ENCODE measurements at places on chromosomes 4 and X. TPM values are rescaled to one million over a fixed set of nuclear protein-coding genes. Genes with fewer than 3 reads are reported as not detected.

- no peaks in the 10 kb centered on the region for H3K27me3 ChIP-seq
- no peak overlapping the region for H3K27ac ChIP-seq
- no peak overlapping the region for H3K4me3 ChIP-seq
- no peaks in the 10 kb centered on the region for H3K4me1 ChIP-seq
- no peak for DNase-seq
Measured at GRCh38 chr4:109003964-109004363, 241.1 kb upstream of the ETNPPL start.

GRCh38 chr4:174418640-174419212 lies 103.6 kb downstream of the HPGD start:
- no peak overlapping the region for H3K27ac ChIP-seq
- no peaks in the 10 kb centered on the region for H3K36me3 ChIP-seq
- H3K27me3 ChIP-seq, result no peaks in the 10 kb centered on the region
- DNase-seq, result no peak

DNA sequence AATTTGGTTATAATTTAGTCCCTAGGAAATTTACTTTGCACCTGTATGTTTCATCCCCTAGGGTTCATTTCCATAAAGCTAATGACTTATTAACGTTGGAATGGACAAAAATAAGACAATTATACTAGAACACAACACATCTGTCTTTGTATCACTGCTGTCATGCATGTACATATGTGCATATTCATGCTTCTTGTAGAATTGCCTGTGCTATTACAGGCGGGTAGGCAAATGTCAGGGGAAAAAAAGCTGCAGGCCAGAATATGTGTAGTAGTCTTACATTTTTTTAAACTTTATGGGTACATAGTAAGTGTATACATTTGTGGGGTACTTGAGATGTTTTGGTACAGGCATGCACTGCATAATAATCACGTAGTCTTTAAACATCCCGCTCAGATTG lies 209.6 kb downstream of the NLGN4X start:
- no peak overlapping the region for H3K4me3 ChIP-seq
- no peaks in the 10 kb centered on the region for H3K36me3 ChIP-seq
- no peak overlapping the region for H3K27ac ChIP-seq
- H3K27me3 ChIP-seq, result no peaks in the 10 kb centered on the region

DNA sequence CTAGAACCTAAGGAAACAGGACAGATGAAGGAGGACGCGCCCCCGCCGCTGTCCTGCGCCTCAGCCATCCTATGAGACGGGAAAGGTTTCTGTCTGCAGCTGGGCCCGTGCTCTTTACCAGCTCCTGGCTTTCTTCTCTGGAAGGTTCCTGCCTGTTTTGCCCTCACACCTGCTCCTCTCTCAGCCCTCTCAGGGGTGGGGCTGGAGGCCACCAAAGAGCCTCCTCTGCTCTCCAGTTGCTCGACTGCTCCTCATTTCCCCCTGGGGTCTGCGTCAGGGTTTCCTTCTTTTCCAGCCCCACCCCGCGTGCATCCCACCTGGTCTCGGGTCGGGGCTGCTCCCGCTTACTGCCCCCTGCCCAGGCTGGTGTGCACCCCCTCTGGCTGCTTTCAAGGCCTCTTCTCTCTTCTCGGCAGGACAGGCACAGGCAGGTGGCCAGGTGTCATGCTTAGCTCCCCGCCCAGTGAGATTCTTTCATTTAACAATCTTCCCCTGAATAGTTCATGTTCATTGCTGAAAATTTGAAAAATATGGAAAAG lies 4.6 kb downstream of the HTT-AS start:
- H3K4me1 ChIP-seq, result no peaks in the 10 kb centered on the region
- no peaks in the 10 kb centered on the region for H3K36me3 ChIP-seq
- no peak for DNase-seq
- no peak overlapping the region for H3K27ac ChIP-seq
- H3K4me3 ChIP-seq, result no peak overlapping the region

DNA sequence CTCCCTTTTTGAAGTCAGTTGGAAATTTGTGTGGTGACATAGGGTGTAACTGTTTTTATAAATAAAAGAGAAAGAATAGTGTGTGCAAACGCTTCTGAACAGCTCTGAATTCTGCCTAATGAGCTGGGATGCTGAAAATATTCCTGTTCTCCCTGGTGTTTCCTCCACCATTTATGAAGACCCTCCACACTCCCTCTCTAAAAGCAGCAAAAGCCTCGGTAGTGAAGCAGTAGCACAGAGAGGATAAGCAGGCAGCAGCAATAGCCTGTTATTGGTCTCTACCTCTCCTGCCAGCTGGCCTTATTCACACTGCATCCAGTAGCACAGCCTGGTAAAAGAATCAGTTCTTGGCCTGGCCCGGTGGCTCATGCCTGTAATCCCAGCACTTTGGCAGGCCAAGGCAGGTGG lies 406.1 kb downstream of the IQCM start:
- no peak overlapping the region for H3K27ac ChIP-seq
- no peaks in the 10 kb centered on the region for H3K36me3 ChIP-seq
- H3K4me3 ChIP-seq, result no peak overlapping the region
- no peaks in the 10 kb centered on the region for H3K4me1 ChIP-seq

The MAGEH1 gene
- total RNA-seq, result 26.7 TPM

DNA sequence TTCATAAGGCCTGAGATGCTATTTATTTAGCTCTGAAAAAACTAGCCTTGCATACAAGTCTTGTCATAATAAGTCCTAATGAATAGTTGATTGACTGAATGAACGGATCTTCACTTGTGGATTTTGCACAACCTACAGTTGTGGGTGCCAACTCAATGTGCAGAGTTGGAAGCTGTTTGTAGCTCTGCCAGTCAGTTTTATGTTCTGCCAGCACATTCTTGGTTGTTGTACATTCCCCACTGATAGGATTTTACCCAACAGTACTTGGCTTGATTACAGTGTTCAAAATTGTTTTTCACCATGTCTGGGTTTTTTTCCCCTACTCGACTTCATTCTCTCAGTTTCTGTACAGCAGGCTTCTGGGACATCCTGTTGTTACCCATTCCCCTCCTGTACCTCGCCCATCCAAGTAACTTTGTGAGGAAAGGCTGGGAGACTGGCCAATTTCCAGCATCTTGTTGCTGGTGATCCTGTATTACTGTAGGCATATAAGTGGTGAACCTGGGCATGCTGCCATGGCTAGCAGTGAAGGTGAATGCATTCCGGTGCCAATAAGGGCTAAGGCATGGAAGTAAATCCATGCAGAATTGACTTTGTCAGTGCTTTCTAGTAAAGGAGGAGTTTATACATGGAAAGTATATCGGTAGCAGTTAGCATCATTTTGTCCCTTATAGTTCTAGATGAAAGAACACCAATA lies 22.8 kb downstream of the IL1RAPL1 start:
- DNase-seq, result no peak
- no peaks in the 10 kb centered on the region for H3K4me1 ChIP-seq
- H3K36me3 ChIP-seq, result no peaks in the 10 kb centered on the region
- no peak overlapping the region for H3K4me3 ChIP-seq
- H3K27ac ChIP-seq, result no peak overlapping the region

- no peaks in the 10 kb centered on the region for H3K27me3 ChIP-seq
- H3K4me1 ChIP-seq, result no peaks in the 10 kb centered on the region
- no peaks in the 10 kb centered on the region for H3K36me3 ChIP-seq
- no peak within 1 kb of the TSS for H3K27ac ChIP-seq
- DNase-seq, result peak; percentile 91
- H3K4me3 ChIP-seq, result no peak within 1 kb of the TSS
Measured at GRCh38 chr4:73740353-73740778, at the start of gene CXCL8. Gene CXCL8 (plus strand): TSS chr4:73740569. CDS start chr4:73740659, 90 bp downstream.

DNA sequence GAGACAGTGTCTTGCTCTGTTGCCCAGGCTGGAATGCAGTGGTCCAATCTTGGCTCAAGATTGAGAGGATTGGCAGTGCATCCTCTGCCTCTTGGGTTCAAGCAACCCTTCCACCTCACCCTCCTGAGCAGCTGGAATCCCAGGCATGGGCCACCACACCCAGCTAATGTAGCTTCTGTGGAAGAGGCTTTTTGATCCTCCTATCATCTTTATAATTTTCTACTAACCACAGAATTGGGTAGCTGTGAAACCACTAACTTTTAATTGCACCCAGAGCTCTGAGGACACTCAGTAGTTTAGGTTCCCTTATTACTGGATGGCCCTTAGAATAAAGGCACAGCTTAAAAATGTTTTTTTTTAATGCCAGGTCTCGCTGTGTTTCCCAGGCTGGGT lies 8.9 kb upstream of the AGA start:
- H3K36me3 ChIP-seq, result no peaks in the 10 kb centered on the region
- H3K27me3 ChIP-seq, result no peaks in the 10 kb centered on the region
- H3K4me1 ChIP-seq, result peaks cover 2% of the 10 kb centered on the region
- H3K27ac ChIP-seq, result no peak overlapping the region

DNA sequence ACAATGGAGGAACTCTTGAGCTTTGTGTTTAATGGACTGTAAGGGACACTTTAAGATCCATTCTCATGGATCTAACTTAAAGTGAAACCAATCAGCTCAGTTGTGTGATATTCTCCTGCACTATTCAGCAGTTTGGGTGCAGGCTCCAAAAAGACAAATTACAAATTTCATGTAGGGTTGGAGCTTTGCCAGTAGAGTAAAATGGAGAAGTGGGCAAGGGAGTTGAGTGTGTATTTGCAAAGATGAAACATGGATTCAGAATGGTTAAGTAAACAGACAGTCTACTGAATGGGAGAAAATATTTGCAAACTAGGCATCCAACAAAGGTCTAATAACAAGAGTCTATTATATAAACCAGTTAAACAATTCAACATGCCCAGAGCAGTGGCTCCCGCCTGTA lies 21.2 kb upstream of the MID2 start:
- H3K27ac ChIP-seq, result no peak overlapping the region
- DNase-seq, result no peak
- no peaks in the 10 kb centered on the region for H3K36me3 ChIP-seq
- H3K4me3 ChIP-seq, result no peak overlapping the region

GRCh38 chrX:6983207-6983955 lies 164.1 kb upstream of the STS start:
- no peak for DNase-seq
- no peak overlapping the region for H3K27ac ChIP-seq
- H3K36me3 ChIP-seq, result no peaks in the 10 kb centered on the region
- H3K27me3 ChIP-seq, result no peaks in the 10 kb centered on the region
- H3K4me1 ChIP-seq, result no peaks in the 10 kb centered on the region

All from IMR-90 (cell line).